ENCODE measurements at places on chromosomes 7 and 10.

GRCh38 chr10:71638064-71638821 lies 81.3 kb downstream of the C10orf105 start:
- no peak for DNase-seq

GRCh38 chr10:121096617-121097431 lies 245.7 kb downstream of the WDR11 start:
- DNase-seq = no peak

DNA sequence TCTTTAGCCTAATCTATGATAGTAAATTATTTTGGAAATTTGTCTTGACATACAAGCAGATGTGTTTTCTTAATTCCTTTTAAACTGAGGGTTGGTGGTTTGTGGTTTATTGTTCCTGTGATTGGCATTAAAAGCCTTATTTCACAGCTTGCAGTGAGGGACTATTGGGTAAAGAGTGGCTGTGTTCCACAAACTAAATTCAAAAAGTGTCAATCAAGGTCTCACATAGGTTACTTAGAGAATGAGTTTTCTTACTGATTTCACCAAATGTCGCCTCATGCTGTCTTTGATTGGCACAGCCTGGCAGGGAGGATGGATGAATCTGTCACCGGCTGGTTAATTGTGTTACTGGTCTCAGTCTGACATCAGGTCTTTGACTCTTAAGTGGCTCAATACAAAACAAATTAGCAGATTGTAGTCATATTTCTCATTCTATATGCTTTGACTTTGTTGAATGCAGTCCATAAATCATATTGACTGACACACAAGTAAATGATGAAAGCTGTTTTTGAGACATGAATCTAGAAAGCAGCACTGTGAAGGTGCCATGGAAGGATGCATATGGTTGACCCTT lies 66.8 kb upstream of the CYP26C1 start:
- DNase-seq = no peak

DNA sequence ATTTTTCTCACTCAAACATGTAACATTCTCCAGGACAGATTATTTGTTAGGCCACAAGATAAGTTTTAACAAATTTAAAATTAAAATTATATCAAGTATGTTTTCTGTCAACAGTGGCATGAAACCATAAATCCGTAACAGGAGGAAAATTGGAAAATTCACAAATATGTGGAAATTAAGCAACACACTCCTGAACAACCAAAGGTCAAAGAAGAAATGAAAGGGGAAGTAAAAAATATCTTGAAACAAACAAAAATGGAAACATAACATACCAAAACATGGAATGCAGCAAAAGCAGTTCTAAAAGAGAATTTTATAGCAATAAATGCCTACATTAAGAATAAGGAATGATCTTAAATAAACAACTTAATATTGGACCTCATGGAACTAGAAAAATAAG lies 147.3 kb downstream of the ZEB1 start:
- DNase-seq = no peak

GRCh38 chr10:70918851-70919530 lies 30.6 kb upstream of the PCBD1 start:
- DNase-seq = no peak

GRCh38 chr10:10125676-10126075 lies 892.0 kb upstream of the CELF2 start:
- no peak for DNase-seq

DNA sequence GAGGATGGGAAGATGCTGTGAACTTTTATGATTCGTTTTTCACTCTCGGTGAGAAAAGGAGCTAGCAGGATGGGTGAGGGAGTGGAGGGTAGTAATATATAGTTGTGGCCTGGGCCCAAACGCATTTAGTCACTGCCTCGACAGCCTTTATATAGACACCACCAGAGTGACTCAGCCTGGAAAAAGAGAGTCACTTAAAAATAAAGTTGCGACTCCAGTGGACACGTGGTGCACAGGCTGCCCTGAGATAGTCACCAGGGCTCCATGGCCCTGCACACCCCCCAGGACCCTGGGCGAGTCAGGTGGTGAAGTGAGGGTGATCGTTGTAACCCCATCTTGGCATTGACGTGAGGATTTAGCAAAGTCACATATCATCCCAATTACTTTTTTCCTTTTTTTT lies 106.7 kb downstream of the CUX1 start:
- DNase-seq = peak; percentile 68

DNA sequence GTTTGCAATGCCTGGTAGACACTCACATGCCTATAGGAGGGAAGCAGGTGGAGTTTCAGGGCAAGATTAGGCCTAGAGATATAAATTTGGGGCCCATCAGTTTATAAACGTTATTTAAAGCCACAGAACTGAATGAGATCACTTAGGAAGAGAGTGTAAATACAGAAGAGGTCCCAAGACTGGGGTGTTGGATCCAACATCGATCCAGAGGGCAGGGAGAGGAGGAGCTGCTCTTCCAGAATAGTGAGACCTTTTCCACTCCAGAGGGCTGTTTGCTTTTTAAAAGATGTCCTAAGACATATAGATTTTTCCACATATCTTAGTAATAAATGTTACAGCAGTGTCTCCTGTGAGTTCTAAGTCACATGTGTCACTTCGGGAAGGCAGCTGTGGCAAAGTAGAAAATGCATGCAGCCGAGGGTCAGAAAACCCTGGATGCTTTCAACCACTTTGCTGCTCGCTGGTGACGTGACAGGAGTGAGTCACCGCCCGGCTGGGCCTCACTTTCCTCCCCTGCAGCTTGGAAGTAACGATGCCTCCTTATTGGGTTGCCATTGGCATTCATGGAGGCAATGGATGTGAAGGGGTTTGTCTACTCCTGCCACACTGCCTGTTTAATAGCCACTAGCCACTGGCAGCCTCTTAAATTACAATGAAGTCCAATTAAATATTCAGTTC lies 95.4 kb downstream of the TRIL start:
- DNase-seq = no peak

- no peak for DNase-seq
Measured at GRCh38 chr10:73771722-73772280, 10.0 kb upstream of the CHCHD1 start.

- no peak for DNase-seq
Measured at GRCh38 chr7:31004393-31004792, 40.6 kb downstream of the GHRHR start.

GRCh38 chr7:2757361-2757903 lies 69.4 kb downstream of the AMZ1 start:
- peak; percentile 46 for DNase-seq

DNA sequence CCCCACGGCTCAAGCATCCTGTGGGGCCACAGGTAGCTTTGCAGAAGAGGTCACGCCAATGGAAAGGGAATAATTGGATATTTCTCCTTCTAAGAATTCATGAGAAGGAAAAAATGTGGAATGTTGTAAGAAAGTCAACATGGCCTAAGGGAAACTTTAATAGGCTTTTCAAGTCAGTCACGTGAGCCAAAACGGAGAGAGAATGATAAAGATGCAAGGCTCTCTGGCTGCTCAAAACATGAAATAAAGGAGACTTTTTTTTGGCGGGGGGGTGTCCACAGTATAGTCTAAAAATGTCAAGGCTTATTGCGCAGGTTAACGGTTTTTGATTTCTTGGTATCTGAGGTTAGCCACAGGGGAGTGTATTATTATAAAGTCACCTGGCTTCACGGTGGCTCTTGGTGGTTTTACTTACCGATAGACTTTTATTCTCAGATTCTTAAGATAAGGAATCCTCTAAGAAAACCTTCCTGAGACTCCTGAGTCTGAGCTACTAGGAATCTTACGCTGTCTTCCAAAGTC lies 148.1 kb downstream of the ARHGAP21 start:
- DNase-seq = no peak

- no peak for DNase-seq
Measured at GRCh38 chr7:137036768-137037167, 168.3 kb downstream of the CHRM2 start.

- DNase-seq = no peak
Measured at GRCh38 chr10:129905553-129905952, 58.5 kb downstream of the EBF3 start.

DNA sequence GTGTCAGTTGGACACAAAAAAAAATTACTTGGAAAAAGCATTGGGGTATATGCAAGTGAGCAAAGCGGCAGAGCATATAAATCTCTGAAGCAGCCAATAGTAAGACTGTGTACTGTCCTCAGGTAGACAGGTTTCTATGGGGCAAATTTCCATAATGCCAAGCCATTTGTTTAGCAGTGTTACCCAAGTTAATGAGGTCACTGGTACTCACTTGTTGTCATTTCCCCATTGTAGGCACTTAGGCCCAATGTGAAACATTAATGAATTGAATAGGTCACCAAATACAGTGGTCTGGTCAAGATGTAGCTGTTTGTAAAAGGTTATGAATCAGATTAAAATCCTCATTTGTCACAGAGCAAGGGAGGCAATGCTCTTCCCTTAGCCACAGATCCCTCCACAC lies 27.5 kb downstream of the HOXA1 start:
- DNase-seq = no peak

DNA sequence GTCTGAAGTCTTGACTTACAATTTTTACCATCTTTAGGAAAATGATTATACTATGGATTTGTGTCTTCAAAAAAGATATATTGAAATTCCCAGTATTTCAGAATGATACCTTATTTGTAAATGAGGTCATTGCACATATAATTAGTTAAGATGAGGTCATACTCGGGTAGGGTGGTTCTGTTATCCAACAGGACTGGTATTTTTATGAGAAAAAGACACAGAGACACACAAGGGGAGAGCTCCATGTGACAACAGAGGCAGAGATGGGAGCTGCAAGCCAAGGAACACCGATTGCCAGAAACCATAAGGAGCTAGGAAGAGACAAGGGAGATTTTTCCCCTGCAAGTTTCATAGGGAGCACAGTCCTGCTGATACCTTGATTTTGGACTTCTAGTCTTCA lies 356.9 kb downstream of the ARL4A start:
- no peak for DNase-seq

DNA sequence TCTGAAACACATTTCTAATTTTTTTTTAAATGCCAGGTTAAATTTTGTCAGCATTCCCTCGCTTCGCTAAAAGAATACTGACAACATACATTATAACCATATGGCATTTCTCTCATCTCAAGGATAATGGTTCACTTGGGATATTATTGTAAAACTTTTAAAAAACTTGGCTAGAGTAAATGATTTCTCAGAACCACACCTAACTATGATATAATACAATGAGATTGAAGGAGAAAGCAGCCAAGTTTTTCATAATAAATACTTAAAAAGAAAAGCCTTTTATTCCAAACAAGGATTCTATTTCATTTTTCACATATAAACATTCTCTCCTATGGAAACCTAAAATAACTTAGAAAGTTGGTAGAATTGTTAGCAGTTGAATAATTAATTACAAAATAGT lies 413.9 kb downstream of the HGF start:
- DNase-seq = no peak
